ENCODE measurements at places on chromosomes 4 and X.

GRCh38 chr4:67897686-67898085 lies 13.9 kb upstream of the TMPRSS11D start:
- DNase-seq, result no peak

- DNase-seq, result no peak
Observed at GRCh38 chr4:187212446-187213080, 488.9 kb upstream of the FAT1 start.

- DNase-seq, result no peak
Observed at GRCh38 chrX:44876767-44877166, 3.8 kb downstream of the KDM6A start.

- DNase-seq, result no peak
Observed at GRCh38 chr4:70838204-70838603, 1.5 kb downstream of the GRSF1 start.

DNA sequence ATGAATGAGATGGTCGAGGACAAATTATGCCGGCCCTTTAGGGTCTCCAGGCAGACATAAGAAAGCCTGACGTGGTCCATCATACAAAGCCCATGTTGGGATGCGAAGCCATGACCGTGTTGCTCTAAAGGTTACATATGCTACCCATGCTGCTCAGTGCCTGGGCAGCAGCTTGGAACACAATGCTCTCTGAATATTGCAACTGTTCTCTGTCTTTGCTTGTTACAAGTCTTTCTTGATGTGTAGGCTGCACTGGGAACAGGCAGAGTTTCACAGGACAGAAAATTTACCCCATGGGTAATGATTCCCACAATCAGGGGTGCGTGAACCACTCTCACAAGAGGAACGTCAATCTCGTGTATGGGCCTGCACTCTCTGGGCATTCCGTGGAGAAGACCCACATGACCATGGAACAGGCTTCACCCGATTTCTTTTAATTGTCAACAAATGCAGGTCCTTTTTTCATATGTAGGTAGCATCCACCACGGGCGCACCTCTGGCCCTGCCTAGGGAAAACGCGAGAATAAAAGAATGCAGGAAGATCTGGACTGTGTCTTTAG lies 66.3 kb downstream of the NBDY start:
- DNase-seq, result no peak

DNA sequence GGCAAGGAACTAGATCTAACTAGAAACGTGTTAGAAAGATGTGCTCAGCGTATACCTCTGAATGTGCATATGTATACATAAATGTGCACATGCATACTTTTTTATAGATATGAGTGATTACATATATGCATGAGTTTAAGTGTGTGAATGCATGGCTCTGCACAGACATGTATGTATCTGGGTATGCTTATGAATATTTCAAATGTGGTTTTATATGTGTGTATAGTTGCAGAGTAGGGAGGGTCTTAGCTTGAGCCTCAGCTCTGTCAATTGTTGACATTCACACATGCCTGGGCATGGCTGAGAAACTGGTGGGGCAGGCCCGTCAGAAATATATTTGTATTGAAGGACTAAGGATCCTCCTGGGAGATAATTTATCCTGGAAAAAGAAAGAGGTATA lies 31.1 kb downstream of the RAP2C start:
- no peak for DNase-seq

GRCh38 chr4:74543231-74543781 lies 98.4 kb downstream of the AREG start:
- no peak for DNase-seq

DNA sequence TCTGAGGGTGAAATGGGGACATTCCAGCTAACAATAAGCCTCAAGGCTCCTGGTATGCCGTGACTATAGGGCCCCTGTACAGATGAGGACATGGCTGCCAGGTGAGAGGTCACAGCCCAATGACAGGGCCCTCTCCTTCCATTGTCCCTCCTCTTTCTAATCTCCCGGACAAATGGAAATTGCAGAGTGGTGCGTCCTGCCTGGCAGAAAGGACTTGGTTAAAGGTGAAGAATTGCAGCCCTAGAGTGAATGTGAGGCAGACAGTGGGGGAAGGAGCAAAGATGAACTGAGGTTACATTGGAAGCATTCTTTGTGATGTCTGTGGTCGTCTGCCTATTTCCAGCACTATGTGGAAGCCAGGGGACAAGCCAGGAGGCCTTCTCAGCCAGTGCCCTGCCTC lies 6.7 kb upstream of the UCP1 start:
- DNase-seq, result no peak

DNA sequence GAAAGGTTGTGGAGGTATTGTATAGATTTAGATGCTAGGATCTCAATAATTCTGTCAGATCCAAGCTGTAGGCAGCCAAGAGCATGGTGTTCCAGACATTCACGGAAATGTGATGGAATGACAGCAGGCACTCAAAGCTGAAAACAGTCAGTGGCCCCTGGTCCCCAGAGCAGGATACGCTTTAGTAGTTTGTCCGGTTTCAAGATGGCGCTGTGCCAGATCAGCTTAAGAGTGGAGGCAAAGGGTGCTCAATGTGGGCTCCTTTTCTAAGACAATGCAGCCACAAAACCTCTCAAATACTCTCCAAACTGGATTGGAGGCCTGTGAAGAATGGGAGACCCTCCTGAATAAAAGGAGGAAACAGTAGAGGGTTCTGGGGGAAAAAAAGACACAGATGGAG lies 291.2 kb upstream of the HS3ST1 start:
- DNase-seq, result no peak

DNA sequence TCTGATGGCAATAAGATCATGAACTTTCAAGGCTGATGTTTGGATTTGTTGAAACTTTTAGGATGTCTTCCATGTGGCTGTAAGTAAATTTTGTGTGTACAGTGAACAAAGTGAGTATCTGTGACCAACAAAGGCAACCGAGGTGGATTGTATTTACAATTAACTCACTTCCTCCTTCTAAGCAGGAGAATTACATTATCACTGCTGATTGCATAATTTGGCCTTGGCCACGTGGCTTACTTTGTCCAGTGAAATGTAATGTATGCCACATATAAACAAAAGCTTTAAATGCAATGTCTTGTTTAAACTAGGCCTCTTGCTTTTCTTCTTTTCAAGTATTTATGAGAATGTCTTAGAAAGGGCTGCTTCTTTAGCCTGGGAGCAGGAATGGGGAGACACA lies 66.3 kb upstream of the MAD2L1 start:
- DNase-seq, result no peak

GRCh38 chrX:87063642-87064041 lies 454.0 kb upstream of the KLHL4 start:
- DNase-seq, result no peak

GRCh38 chr4:11342401-11342800 lies 86.3 kb downstream of the HS3ST1 start:
- no peak for DNase-seq

DNA sequence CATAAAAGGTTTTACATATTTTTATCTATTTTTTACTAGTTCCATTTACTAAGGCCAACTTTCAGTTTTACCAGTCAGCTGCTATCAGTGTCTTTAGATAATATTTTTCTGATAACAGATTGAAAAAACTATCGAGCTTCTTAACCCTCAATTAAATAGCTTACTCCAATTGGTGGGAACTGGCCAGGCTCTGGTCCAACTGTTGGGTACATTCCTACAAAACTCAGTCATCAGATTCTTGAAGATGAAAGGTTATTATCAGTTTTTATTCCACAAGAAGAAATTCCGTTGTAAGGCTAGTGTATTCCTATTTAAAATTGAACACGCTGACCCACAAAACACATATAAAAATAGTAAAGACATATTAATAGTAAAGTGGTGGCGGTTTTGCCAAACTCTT lies 346.2 kb downstream of the MAPK10 start:
- DNase-seq, result no peak

- no peak for DNase-seq
Observed at GRCh38 chrX:111133389-111133788, 37.4 kb downstream of the PAK3 start.

DNA sequence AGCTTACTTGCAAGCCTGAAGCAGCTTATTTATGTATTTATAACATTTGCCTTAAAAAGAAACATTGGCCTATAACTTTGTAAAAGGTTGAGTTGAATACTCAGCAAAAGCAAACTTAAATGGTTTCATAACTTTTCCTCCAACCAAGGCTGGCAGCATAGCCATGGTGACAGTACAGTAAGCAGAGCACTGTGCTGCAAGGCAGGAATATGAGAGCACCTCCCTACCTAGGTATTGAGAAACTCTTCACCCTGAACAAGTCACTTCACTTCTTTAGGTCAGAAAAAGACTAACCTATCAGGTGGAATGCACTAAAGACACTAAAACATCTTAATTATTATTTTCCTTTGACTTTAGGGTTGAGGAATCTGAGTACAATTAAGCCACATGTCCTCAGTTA lies 63.9 kb upstream of the GYPA start:
- no peak for DNase-seq

DNA sequence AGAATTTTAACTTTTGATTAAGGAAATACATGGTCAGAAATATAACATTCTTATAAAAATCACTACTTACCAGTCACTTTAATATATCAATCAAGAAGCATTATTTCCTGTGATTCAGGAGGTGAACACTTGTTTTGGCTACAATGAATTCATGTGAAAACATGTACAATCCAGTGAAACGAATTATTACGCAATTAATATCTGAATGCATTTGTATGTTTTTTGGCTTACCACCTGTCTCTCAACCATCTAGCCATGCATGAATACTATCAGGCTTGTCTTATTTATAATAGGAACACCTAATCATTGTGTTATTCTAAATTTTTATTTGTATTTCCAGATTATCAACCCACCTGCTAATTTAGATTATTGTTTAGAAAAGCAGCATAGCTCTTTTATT lies 44.6 kb upstream of the VCX start:
- DNase-seq, result no peak

- no peak for DNase-seq
Observed at GRCh38 chrX:38774249-38774648, 27.0 kb upstream of the MID1IP1 start.

DNA sequence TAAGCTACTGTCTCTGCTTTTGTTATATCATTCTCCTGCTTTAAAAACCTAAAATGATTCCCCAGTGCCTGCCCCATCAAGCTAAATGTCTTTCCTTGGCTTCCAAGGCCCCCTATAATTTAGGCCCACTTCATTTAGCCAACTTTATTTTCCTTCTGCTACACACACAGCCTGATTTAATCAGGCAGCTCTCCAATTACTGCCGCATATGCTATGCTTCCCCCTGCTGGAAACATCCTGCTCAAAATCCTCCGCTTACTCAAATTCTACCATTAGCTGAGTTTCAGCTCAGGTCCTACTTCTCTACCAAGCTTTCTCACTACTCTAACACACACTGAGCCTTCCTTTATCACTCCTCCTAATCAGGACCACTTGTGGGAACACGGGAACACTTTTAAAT lies 17.0 kb downstream of the LAMP2 start:
- no peak for DNase-seq

DNA sequence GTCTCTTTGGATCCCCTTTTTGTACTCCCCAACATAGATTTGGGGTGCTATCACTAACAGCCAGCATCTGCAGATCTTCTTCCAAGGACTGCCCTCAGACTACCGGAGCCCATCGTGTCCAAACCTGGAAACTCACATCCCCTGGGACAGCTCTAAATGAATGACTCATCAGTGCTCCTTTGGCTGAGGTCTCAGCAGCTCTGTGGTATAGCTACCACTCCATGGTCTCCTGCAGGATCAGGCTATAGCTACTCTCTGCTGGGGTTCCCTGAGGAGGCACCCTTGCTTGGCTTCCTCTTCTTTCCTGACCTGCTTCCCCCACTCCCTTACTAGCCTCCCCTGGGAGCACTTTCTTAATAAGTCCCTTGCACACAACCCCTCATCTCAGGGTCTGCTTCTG lies 97.5 kb upstream of the PRPS2 start:
- DNase-seq, result no peak

GRCh38 chr4:120801137-120801758 lies 121.3 kb downstream of the PRDM5 start:
- peak; percentile 14 for DNase-seq

Measured in hypothalamus (tissue), 51 donors.